A549 treated with CpdA at 1 μM for 4 hours (cell line): ENCODE measurements at places on chromosomes 7 and 10. TPM values are rescaled to one million over a fixed set of nuclear protein-coding genes. Genes with fewer than 3 reads are reported as not detected.

EGR2 gene
- 0.28 to 0.60 TPM (median 0.35 TPM) in 5 replicates for total RNA-seq

NACAD gene
- total RNA-seq, result 0.14 to 0.26 TPM (median 0.16 TPM) in 5 replicates

SEMA4G gene
- 8.7 to 10.3 TPM (median 9.3 TPM) in 5 replicates for total RNA-seq

ACTL6B gene
- not detected in 5 replicates for total RNA-seq

CLCN1 gene
- 0.05 TPM in 1 of 5 replicates, not detected in the others for total RNA-seq

SDK1 gene
- 0.34 to 0.86 TPM (median 0.59 TPM) in 5 replicates for total RNA-seq

CALY gene
- total RNA-seq, result 0.62 to 0.91 TPM (median 0.76 TPM) in 4 of 5 replicates, not detected in the other

PTPN12 gene
- 48.0 to 74.6 TPM (median 49.8 TPM) in 5 replicates for total RNA-seq

KCNH2 gene
- 0.40 to 0.52 TPM (median 0.47 TPM) in 5 replicates for total RNA-seq

ANKRD61 gene
- 0.38 to 0.90 TPM (median 0.61 TPM) in 5 replicates for total RNA-seq

SORCS1 gene
- not detected in 5 replicates for total RNA-seq

TFPI2 gene
- 250 to 318 TPM (median 266 TPM) in 5 replicates for total RNA-seq

SPDYE6 gene
- total RNA-seq, result not detected in 5 replicates

PGAM2 gene
- total RNA-seq, result not detected in 5 replicates

PRPS1L1 gene
- total RNA-seq, result not detected in 5 replicates

GNAT3 gene
- not detected in 5 replicates for total RNA-seq

SFXN2 gene
- total RNA-seq, result 2.7 to 4.1 TPM (median 3.6 TPM) in 5 replicates

GPR26 gene
- total RNA-seq, result not detected in 5 replicates

CFAP46 gene
- 1.0 to 1.5 TPM (median 1.3 TPM) in 5 replicates for total RNA-seq

ZNF783 gene
- 5.5 to 8.9 TPM (median 6.0 TPM) in 5 replicates for total RNA-seq

KNDC1 gene
- total RNA-seq, result 0.82 to 2.5 TPM (median 2.1 TPM) in 5 replicates

HKDC1 gene
- 17.3 to 24.6 TPM (median 19.4 TPM) in 5 replicates for total RNA-seq

ITIH2 gene
- 0.27 to 0.47 TPM (median 0.41 TPM) in 4 of 5 replicates, not detected in the other for total RNA-seq

MYL10 gene
- total RNA-seq, result not detected in 5 replicates

GJD4 gene
- 0.09 TPM in 1 of 5 replicates, not detected in the others for total RNA-seq

ACHE gene
- 1.1 to 2.2 TPM (median 2.0 TPM) in 5 replicates for total RNA-seq

GSTO2 gene
- 1.4 to 2.1 TPM (median 1.8 TPM) in 5 replicates for total RNA-seq
